HTR-8/SVneo (cell line): ENCODE measurements at places on chromosomes 1 and 21.
A peak's percentile ranks its signal among the peaks of the same experiment; 100 is the strongest.

DNA sequence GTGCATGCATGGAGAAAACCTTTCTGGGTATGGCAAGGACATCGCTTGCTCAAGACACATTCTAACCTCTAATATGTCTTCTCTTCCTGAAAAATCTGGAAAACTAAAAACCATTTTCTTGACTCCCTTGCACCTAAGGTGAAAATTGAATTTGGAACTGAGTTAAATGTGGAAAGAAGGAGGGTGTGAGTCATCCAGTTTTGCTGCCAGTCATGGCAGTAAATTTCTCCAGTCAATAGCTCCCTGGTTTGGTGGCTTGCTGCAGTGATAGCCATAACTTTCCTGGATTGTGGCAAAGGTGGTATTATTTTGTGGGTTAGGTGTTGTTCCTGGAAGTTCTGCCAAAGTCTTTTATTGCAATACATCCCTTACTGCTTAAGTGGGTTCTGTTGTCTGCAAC is 2.5 kb downstream of the ZCCHC17 start:
- DNase-seq: no peak

DNA sequence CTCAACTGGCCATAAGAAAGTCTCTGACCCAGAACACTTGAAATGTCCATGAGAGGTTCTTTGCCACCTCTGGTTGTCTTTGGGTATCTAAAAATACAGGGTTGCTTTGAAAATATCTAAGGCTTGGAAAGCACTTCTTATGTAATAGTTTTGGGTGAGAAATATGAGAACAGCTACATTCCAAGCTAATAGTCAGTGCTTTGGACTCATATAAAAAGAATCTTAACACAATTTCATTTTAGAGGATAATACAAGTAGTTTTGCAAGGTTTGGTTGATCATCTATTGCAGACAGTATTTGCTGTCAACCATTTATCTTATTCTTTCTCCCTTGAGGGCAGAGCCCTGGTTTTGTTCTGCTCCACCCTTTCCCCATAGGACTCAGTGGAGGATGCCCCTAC is 207.5 kb downstream of the KCNK2 start:
- no peak for DNase-seq

DNA sequence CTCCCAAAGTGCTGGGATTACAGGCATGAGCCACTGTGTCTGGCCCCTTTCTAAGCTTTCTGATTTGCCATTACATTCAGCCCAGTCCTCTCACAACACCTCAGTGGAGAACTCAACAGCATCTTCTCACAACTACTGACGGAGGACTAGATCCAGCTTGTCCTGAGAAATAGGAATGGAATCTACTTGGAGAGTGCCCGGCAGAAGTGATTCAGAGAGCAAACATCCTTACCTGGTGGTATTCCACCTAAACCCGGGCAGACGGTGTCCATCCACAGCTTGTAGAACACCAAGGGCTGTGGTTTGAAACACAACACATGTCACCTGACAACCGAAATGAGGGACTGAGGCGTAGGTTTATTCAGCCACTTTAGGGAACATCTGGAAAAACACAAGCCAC is 28.8 kb upstream of the CCSAP start:
- no peak for DNase-seq

- no peak for DNase-seq
Measured at GRCh38 chr1:164774819-164775654, 216.1 kb downstream of the PBX1 start.

GRCh38 chr1:109630081-109630897 is 10.7 kb downstream of the AMPD2 start:
- no peak for DNase-seq

- no peak for DNase-seq
Measured at GRCh38 chr1:18077657-18078215, 29.9 kb upstream of the IGSF21 start.

- peak; percentile 64 for DNase-seq
Measured at GRCh38 chr1:8047686-8048445, 21.8 kb upstream of the ERRFI1 start.

DNA sequence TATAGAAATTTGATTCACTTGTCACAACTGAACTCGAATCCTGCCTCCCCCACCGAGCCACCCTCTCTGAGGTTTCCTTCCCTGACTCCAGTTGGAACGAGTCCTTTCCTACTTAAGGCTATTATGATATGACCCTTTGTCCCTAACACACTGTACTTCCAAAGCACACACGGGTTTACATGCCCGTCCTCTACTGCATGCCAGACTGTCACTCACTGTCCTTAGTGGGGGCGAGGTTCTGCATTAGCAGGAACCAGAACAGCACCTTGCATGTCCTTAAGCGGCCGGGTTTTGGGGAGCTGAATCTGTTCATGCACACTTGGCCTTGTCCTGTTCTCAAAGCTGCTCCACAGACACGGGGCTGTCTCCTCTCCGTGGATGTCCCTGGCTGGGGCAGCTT is 164.6 kb upstream of the KCNJ6 start:
- no peak for DNase-seq

GRCh38 chr1:164668491-164669400 is 109.8 kb downstream of the PBX1 start:
- no peak for DNase-seq

DNA sequence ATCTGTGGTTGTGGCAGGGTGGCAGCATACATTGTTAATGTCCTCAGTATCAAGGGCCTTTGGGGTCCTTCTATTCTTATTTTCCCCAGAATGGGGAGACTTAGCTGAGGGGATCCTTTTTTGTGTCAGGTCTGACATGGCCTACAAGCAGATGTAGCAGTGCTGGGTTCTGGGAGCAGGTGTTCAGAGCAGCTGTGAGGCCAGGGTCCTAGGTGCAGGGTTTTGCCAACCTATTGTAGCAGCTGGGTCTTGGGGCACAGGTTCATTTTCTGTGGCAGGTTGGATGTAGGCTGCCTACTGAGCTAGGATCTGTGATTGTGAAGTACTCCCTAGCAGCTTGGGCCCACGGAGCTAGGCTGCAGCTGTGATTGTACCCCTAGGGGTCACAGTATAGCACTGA is 60.1 kb downstream of the DIPK1A start:
- no peak for DNase-seq

DNA sequence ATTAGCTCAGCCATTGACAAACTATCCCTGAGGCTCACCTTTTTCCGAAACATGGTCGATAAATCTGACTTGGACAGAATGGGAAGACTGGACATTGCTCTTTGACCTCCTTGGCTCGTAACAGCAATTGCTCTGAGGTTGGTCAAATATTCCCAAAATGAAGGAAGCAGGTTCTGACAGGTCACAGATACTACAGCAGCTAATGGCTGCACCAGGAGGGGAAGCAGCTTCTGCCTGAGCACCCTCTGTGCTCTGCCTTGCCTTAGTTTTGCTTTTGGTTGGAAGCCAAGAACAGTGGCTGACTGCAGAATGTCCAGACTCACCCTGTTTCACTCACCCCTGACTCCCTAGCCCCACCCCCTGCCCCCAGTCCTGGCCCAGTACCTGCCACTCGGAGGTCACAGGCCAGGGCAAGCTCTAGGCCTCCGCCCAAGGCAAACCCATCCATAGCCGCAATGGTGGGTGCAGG is 15.4 kb downstream of the ECHDC2 start:
- no peak for DNase-seq
